ENCODE measurements at places on chromosomes 7 and 10. TPM values are rescaled to one million over a fixed set of nuclear protein-coding genes. Genes with fewer than 3 reads are reported as not detected.

NKX1-2 gene
- not detected for total RNA-seq

HABP2 gene
- not detected for total RNA-seq

C10orf53 gene
- not detected for total RNA-seq

AOC1 gene
- total RNA-seq, result 0.40 TPM

AKR1B15 gene
- not detected for total RNA-seq

PPP1R3A gene
- total RNA-seq, result 79.5 TPM

H2AZ2 gene
- 220 TPM for total RNA-seq

HECW1 gene
- total RNA-seq, result not detected

SSMEM1 gene
- total RNA-seq, result not detected

LIPF gene
- not detected for total RNA-seq

ASB4 gene
- total RNA-seq, result 1.6 TPM

NFE2L3 gene
- total RNA-seq, result 0.79 TPM

NUPR2 gene
- total RNA-seq, result not detected

EN2 gene
- total RNA-seq, result not detected

SPOCK2 gene
- 10.9 TPM for total RNA-seq

DGKB gene
- 1.1 TPM for total RNA-seq

PLXDC2 gene
- 25.2 TPM for total RNA-seq

TMEM236 gene
- 0.75 TPM for total RNA-seq

ARHGEF35 gene
- total RNA-seq, result 0.29 TPM

MMP21 gene
- total RNA-seq, result 0.71 TPM

PHKG1 gene
- total RNA-seq, result 22.6 TPM

FZD8 gene
- 16.9 TPM for total RNA-seq

All from right cardiac atrium (tissue), 5 donors.